Esophagus mucosa (tissue), 1 donor: ENCODE measurements at places on chromosomes 13 and 19.

DNA sequence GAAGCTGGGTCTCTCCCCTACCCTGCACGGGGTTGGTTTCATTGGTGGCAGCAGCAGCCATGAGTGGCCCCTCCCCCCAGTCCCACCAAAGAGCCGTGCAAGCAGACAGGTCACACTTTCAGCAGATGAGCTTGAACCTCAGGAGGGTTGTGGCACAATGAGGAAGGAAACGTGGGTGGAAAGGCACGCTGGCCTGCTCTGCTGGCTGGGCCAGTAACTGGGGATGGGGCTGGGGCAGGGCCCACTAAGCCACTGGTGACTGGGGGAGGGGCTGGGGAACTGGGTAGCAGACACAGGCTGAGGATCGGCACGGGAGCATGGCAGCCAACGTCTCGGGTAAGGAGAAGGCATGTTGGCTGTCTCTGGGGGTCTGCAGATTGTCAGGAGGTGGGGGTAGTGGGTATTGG, at the start of gene P2RY11:
P2RY11 (plus strand) TSS at position 289 of the 407 bp plus-strand sequence; CDS start at position 318, 29 bp downstream.
- ATAC-seq = no peak

GRCh38 chr19:2432131-2432848, 4.9 kb upstream of the TIMM13 start:
- no peak for ATAC-seq

GRCh38 chr13:99665711-99666110, 164.4 kb downstream of the TM9SF2 start:
- ATAC-seq = no peak

DNA sequence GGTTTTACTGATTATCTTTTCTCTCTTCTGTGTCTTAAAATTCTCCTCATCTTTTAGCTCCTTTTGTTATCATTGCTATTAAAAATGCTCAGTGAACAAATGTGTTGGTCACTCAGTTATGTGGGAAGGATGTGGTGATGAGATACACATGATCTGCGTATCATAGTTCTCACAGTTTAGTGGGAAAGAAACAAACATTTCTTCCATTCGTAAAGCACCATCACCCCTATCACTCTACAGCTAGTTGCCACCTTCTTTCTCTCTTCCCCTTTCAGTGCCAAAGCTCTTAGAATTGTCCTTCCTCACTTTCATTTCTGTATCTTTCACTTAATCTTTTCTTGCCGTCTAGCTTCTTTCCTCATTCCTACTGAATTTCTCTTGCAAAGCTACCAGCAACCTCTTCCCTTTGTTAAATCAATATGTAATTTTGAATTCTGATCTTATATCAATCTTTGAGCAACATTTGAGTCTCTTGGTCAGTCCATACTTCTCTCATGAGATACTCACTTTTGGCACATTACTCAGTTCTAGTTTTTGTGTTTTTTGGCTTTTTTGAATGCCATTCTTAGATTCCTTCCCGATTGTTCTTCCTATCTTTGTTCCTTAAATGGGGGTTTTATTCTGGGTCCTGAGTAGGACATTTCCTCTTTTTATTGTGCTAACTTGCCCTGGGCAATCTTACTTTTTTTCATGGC, 122.3 kb downstream of the PCCA start:
- no peak for ATAC-seq

DNA sequence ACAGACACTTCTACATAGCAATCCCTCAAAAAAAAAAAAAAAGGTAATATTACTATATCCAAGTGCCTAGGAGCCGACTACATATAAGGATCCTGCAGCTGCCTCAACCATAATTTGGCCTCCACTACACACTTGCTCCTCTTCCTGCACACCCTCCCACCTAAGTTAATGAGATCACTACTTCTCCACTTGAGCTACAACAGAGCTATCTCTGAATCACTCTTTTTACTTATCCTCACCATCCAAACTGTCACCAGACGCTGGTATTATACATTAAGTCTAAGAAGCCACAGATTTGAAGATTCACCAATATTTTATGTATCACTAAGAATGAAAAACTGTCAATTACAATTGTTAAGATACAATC, 8.3 kb downstream of the OBI1 start:
- no peak for ATAC-seq

DNA sequence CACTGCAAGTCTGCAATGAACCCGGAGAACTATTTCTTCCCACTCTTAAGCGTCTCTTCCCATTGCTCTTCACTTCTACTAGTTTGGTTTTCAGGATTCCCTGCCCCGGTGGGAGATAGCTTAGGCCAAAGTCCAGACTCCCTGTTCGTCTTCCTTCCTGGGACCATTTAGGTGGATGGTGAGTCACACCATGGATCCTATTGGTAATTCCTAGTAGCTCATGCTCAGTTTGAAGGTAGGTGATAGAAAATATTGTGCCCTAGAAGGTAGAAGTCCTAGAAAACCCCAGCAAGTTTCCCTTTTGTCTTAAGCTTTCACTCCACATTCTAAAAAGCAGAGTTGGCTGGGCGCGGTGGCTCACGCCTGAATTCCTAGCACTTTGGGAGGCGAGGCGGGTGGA, 13.8 kb downstream of the CHAF1A start:
- no peak for ATAC-seq

DNA sequence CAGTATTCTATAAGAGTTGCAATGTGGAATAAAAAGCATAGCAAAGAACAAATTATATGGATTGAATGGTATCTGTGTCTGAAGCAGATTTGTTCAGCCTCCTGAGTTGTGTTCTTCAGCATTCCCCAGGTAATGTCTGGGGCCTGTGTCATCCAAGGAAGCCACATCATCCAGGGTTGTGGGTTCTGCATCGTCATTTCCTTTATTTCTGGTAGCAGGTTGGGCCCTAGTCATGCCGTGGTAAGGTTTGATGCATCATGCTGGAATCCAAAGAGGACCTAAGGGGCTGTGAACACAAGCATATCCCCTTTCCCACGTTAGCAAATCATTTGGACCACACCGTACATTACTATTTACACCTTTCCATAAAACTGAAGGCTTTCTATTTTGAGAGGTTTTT, 131.0 kb upstream of the ZNF91 start:
- no peak for ATAC-seq
